CD4-positive, alpha-beta T cell treated with Interleukin-17A for 1 hour (primary cell): ENCODE measurements at places on chromosomes 5 and 9.
A peak's percentile ranks its signal among the peaks of the same experiment; 100 is the strongest.

DNA sequence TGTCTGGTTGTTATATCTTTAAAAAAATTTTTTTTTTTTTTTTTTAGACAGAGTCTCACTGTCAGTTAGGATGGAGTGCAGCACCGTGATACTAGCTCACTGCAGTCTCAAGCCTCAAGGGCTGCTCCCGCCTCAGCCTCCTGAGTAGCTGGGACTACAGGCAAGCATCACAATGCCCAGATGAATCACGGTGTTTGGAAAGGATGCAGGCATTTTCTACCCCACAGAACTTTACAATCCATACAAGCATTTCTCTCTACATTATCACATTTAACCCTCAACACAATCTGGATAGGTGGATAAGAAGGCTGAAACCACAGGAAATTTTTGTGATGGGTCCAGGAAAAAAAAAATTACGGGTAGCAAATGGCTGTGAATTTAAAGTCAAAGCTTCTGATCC is 5.8 kb upstream of the PCA3 start:
- DNase-seq: no peak

DNA sequence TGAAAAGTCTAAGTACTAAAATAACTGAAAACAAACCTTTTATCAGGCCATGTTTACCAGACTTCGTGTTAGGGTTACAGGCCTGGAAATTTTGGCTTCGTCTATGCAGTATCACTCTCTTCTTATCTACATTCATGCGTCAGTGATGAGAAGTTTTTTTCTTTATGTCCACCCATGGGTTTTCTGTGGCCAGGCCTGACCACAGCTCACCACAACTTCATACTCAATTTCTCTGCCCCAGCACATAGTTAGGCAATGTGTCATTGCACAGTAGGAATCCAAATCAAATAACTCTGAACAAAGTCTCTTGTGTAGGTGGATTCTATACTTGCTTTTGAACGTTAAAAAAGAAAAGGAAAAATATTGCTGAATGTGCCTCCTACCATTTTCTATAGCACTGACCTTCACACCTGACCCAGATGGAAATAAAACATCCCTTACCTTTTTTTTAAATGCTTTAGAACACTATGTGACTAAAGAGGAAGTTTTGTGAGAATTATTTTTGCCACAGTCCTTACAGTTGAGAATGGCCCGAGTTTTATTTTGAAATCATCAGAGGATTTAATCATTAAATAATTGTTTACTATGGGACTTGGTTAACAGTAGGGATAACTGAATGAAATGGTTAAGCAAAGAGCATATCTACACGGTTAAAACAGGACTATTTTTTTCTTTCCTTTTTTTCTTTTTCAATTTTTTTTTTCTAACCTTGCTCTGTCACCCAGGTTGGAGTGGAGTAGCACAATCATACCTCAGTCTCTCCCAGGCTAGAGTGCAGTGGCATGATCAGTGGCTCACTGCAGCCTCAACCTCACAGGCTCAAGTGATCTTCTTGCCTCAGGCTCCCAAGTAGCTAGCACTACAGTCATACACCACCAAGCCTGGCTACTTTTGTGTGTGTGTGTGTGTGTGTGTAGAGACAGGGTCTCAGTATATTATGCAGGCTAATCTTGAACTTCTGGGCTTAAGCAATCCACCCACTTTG is 1247.0 kb upstream of the ACO1 start:
- no peak for DNase-seq

GRCh38 chr5:98651715-98652114 is 121.7 kb upstream of the RGMB start:
- no peak for DNase-seq

DNA sequence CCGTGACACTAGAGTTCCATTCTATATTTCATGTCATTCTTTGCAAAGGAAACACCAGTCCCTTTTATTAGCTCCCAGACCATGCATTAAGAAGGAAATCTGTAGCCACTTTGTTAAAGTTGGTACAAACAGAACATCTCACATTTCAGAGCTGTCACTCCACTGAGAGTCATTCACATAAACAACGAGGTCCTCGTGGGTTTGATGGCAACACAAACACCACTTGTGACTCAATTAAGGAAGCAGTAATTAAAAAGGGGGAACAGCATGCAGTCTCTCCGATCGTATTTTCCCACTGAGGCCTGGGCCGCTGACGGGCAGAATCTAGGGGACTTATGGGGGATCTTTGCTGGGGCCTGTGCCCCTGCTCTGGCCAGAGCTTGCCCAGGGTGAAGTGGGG is 94.2 kb upstream of the ZNF618 start:
- DNase-seq: no peak

- DNase-seq: peak; percentile 80
Observed at GRCh38 chr5:56270568-56271392, 37.6 kb upstream of the ANKRD55 start.

- no peak for DNase-seq
Observed at GRCh38 chr9:32344551-32345182, 39.8 kb upstream of the ACO1 start.

GRCh38 chr9:33223696-33224095 is 16.3 kb upstream of the SPINK4 start:
- DNase-seq: no peak

- no peak for DNase-seq
Observed at GRCh38 chr9:113535756-113536155, 72.2 kb downstream of the RGS3 start.

DNA sequence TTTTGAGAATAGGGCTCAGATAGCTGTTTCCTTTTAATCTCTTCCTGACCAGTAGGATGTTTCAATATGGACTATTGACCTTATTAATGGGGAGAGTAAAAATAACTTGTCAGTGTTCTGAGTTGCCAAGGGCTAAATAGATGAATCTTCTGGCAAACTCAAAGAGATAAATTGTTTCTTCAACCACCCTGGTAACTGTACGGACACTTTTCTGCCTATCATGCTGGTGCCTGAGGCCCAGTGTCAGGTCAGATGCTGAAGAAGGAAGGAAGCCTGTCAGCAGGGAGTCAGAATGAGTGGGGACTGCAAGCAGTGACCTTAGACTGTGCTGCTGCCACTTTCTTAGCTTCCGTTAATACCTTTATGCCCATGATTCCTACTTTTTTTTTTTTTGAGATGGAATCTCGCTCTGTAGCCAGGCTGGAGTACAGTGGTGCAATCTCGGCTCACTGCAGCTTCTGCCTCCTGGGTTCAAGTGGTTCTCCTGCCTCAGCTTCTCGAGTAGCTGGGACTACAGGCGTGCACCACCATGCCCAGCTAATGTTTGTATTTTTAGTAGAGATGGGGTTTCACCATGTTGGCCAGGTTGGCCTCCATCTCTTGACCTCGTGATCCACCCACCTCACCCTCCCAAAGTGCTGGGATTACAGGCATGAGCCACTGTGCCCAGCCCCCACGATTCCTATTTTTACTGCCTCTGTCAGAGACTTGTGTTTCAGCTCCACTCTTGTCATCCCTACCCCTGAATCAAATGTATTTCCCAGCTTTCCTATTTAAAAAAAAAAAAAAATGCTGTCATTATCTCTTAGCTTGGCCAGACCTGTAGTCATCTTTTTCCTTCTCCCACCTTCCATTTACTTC is 33.7 kb downstream of the TGFBR1 start:
- no peak for DNase-seq

DNA sequence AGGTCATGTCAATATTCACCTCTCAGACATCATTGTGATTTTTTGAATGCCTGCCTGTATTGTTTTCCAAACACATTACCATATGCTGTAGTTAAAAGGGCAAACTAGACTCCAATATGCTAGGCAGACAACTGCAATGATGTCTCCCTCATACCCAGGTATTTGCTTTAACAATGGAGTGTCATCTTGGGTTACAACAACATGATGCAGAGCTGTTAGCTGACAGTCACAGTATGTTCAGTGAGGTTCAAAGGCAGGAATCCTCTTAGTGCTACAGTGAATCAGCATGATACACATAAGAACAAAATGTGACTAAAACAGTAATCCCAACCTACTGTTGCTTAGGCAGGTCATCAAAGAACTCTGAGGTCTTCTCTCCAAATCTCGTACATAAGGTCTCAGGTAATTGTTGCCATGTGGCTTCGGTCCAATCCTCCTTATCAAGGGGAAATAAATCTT is 24.0 kb downstream of the OR1J1 start:
- DNase-seq: no peak

DNA sequence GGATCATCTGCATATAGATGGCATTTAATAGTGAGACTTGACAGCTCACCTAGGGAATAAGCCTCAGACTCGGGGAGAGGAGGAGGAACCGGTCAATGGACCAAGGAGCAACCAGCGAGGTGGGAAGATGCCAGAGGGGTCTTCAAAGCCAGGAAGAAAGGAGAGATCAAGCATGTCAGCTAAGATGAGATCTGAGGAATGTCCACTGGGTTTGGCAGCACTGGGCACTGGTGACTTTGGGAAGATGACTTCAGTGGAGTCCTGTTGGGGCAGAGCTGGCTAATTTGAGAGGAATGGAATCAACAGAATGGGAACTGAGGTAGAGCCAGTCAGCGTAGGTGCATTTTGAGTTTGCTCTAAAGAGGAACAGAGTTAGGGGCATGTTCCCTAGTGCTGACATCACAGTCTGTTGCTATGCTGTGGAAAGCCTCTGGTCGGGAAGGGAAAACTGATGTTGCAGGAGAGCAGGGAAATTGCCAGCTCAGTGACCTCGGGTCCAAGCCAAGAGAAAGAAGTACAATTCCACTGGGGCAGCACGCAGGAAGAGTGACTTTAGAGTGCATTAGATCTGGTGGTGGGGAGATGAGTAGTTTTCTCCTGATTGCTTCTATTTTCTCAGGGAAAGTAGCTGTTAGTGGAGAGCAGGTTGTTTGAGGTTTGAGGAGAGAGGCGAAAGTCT is 56.9 kb downstream of the ZNF618 start:
- DNase-seq: no peak

- DNase-seq: no peak
Observed at GRCh38 chr5:175862131-175863012, 9.0 kb upstream of the CPLX2 start.

DNA sequence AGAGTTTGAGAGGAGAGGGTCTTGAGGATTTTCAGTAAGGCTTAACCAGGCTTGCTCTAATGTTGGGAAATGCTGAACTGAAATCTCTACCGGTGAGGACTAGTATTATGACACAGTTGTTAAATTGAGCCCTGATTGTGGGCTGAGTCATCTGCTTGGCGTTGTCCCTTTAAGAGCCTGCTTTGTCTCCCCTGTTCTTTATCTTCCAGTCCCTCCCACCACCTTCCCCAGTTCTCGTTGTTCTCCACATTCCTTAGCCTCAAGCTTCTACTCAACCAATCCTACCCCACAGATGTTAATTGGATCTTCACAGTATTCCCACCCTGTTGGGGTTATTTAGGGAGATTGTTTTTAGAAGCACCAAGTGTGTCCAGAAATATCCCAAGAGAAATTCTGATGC is 57.6 kb downstream of the ANKRD55 start:
- no peak for DNase-seq

DNA sequence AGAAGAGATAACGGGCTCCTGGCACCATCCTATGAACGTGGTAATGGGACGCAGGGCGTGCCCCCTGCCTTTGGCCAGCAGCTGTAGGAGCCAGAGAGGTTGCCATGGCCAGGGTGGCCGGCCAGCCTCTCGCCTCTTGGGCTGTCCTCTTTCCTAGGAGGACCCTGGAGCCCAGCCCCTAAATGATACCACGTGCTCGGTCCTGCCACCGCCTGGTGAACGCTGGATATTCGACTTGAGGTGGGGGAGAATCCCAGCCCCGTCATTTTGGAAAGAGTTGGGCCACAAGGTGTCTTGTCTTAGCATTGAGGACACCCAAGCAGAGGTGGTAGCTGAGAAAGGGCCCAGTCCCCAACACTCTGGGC is 391 bp upstream of the NRG2 start:
- DNase-seq: no peak

DNA sequence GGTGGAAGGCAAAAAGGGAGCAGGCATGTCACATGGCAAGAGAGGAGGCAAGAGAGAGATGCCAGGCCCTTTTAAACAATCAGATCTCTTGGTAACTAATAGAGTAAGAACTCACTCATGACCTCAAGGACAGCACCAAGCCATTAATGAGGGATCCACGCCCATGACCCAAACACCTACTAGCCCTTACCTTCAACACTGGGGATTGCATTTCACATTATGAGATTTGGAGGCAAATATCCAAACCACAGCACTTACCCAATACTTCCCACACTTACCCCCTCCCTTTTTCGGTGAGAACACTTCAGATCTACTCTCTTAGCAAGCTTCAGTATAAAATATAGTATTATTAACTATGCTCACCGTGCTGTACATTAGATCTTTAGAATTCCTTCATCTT is 41.9 kb downstream of the ZNF354A start:
- no peak for DNase-seq

DNA sequence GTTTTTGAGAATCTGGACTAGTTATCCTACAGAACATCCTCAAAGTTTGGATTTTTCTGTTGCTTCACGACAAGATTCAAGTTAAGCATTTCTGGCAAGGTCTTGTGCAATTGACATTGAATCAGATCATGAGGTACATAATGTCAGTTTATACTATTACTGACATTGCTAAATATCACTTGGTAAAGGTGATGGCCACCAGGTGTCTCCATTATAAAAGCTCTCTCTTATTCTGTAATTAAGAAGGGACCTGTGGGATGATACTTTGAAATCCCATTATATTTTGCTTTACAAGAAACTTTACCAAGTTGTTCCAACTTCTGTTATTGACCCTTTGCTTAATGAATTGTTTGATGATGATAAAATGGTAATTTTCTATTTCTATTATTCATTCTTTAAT is 131.0 kb upstream of the ASTN2 start:
- DNase-seq: no peak

DNA sequence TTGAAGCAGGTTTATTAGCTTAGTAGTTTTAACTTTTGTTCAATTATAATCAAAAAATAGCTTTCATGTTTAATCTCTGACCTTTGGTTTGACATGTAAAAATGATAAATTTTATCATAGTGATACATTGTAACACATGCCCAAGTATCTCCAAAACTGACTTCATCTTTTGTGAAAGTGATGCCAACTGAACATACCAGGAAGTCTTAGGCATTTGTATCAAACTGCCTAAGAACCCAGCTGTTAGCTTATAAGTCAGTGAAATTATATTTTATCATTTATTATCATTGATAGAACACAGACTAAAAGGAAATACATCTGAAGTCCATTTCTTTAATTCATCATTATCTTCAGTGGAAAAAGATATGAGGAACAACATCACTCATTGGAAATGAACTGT is 39.1 kb downstream of the NIPBL start:
- no peak for DNase-seq

DNA sequence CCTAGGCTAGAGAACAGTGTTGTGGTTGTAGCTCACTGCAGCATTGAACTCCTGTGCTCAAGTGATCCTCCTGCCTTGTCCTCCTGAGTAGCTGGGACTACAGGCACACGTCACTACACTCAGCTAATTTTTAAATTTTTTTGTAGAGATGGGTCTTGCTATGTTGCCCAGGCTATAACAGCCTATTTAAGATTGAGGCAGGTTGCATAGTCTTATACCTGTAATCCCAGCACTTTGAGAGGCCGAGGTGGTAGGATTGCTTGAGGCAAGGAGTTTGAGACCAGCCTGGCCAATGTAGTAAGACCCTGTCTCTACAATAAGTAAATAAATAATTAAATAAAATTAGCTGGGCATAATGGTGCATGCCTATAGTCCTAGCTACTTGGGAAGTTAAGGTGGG is 79.9 kb downstream of the VPS13A start:
- no peak for DNase-seq

- no peak for DNase-seq
Observed at GRCh38 chr9:78972303-78972999, 599.3 kb upstream of the TLE4 start.

- DNase-seq: no peak
Observed at GRCh38 chr5:132439521-132440089, 51.0 kb downstream of the IRF1 start.
